ENCODE measurements at places on chromosomes 2 and 18. TPM values are rescaled to one million over a fixed set of nuclear protein-coding genes. Genes with fewer than 3 reads are reported as not detected.

- DNase-seq, result no peak
These were observed 28.2 kb downstream of the GREB1 start for GRCh38 chr2:11562011-11562410.

DNA sequence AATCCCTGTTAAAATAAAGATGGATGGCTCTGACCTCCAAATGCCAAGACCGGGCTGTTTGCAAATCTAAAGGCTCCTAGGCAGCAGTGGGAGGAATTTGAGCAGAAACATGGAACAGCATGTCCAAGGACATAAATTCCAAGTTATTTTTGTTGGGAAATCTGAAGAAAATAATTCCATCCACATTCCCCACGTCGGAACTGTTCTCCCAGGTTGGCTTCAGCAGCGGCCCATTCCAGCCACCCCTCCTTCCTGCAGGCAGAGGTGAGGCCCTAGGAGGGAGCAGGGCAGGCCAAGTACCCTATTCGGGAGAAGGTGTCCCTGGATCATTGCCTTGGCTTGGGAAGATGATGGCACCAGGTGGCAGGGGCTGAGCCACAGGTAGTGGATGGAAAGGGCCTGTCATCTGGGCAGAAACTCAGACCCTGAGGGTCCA is 117.1 kb downstream of the CAPN13 start:
- no peak for DNase-seq

DNA sequence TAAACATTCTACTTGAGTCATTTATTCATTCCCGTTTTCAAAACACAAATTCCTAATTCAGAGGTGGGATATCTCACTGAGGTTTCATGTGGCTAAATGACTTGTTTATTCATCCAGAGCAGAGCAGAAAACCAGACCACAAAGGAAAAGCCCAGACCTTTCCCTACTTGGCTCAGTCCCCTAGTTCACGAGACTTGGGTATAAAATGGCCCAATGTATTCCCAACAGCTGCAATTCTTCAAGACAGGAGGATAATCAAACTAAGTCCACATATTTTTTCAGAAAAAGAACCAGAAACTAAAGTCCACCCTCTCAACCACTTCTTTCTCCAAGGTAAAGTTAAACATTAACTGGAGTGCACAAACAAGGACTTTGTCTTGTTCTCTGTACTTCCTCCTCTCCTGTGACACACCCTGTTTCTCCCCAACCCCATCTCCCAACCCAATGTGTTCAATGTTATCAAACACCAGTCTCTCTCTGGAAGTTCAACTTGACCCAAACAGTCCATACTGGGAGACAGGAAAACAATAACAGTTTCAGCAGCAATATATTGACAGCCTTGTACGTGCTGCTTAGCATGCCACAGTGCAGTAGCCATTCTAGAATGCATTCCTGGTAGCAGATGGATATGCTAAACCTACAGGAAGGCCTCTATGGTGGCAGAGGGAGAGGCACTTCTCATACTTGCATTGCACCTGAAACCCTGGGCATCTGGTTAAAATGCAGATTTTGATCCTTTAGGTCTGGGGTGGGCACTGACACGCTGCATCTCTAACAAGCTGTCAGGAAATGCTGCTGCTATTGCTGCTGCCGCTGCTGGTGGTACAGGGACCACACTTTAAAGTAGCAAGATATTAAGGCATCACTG is 110.7 kb downstream of the INO80D start:
- DNase-seq, result peak; percentile 14

NGEF gene
- total RNA-seq, result 1.9 TPM

ZNF892 gene
- 2.7 TPM for total RNA-seq

DNER gene
- total RNA-seq, result 5.8 TPM

TMEM169 gene
- 0.67 TPM for total RNA-seq

HRH4 gene
- total RNA-seq, result 0.89 TPM

IL1RL1 gene
- total RNA-seq, result 1.5 TPM

DNA sequence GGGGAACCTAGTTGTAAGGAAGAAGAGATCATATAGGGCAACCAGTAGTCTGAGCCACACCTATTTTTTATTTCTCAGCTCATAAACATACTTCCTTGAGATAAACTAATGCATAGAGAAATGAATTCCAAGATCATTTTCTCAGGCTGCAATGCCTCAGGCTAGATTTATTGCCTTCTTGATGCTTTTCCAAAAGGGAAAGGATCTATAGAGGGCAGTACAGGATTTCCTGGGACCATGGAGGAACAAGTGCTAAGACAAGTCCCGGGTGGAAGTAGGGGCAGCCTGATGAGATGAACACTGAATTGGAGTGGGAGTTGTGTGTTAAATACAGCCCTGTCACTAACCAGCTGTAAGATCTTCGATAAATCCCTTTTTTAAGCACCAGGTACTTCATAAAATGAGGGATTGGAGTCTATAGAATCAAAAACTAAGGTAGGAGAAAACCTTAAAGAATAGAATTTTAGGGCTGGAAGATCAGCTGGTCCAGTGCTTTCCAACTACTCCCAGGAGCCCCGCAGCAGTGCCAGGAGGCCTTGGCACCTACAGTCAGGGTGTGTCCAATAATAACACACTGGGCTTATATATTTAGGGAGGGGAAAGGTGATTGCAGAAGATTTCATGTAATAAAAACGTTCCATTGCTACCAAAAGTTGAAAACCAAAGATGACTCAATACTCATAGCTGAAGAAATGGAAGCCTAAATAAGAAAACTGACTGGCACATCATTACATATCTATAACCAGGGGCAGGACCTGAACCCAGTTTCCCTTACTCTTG is 58.1 kb downstream of the SERTAD2 start:
- peak; percentile 74 for DNase-seq

PLGLB1 gene
- 8.3 TPM for total RNA-seq

DNA sequence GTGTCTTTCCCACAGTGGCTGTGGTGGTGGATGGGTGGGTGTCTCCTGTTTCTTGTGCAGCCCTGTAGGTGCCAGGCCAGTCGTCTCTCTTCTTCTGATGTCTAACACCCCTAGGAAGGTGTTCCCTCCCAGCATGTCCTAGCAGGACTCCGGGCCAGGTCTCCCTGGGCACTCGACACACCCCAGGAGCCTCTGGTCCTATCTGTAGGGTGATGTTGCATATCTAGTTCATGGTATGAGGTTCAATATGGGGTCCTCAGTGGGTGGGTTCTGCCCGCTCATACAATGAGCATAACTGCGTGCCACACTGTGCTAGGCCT is 14.4 kb downstream of the NGEF start:
- DNase-seq, result no peak

DNAH6 gene
- total RNA-seq, result 15.1 TPM

CRACDL gene
- total RNA-seq, result 28.3 TPM

SLC4A3 gene
- total RNA-seq, result 1.8 TPM

DNA sequence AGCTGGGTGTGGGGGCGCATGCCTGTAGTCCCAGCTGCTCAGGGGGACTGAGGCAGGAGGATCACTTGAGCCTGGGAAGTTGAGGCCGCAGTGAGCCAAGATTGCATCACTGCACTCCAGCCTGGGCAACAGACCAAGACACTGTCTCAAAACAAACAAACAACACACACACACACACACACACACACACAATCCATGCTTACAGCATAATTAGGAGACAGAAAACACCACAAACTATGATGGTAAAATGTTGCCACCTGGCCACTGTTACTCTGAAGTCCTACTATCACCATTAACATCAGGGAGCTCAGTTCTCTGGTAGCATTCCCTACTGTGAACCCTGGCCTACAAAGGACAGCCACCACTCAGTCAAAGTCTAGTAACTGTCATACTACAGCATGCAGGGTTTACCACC is 18.3 kb downstream of the DNPEP start:
- DNase-seq, result peak; percentile 92

SLC11A1 gene
- total RNA-seq, result 262 TPM

GRCh38 chr2:190571686-190572085 is 37.2 kb upstream of the NEMP2 start:
- no peak for DNase-seq

- DNase-seq, result no peak
These were observed 119.0 kb upstream of the SYT4 start for GRCh38 chr18:43396266-43396665.

DNA sequence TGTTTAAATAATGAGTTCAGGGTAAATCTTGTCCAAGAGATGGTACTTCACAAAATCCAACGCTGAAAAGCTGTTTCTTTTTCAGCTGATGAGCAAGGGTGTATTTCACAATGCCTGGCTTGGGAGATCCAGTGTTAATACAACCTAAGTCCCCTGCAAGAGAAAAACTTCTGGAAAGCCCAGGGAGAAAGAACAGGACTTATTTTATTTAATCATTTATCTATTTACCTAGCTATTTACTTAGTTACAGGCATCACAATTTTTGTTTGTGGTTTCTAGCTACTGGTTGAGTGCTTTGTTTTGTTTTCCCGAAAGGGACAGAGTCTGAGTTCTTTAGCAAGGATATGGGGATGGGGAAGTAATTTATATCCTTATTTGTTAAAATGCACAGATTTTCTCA is 598.2 kb upstream of the SYT4 start:
- DNase-seq, result no peak
